ENCODE measurements at places on chromosomes 2 and 18.

GRCh38 chr2:69955029-69955428 lies 6.4 kb downstream of the ASPRV1 start:
- DNase-seq, result no peak

- no peak for DNase-seq
Measured at GRCh38 chr2:189783451-189783926, 650 bp downstream of the ORMDL1 start.

DNA sequence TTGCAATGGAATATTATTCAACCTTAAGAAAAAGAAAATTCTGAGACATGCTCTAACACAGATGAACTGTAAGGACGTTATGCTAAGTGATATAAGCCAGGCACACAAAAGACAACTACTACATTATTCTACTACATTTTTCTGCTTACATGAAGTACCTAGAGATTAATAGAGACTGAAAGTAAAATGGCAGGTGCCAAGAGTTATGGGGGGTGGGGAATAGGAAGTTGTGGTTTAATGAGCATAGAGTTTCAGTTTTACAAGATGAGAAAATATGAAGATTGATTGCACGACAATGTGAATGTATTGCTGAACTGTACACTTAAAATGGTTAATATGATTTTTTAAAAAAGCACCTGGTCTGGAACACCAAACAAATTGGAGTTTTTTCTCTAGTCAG lies 1231.6 kb upstream of the DDX18 start:
- no peak for DNase-seq

DNA sequence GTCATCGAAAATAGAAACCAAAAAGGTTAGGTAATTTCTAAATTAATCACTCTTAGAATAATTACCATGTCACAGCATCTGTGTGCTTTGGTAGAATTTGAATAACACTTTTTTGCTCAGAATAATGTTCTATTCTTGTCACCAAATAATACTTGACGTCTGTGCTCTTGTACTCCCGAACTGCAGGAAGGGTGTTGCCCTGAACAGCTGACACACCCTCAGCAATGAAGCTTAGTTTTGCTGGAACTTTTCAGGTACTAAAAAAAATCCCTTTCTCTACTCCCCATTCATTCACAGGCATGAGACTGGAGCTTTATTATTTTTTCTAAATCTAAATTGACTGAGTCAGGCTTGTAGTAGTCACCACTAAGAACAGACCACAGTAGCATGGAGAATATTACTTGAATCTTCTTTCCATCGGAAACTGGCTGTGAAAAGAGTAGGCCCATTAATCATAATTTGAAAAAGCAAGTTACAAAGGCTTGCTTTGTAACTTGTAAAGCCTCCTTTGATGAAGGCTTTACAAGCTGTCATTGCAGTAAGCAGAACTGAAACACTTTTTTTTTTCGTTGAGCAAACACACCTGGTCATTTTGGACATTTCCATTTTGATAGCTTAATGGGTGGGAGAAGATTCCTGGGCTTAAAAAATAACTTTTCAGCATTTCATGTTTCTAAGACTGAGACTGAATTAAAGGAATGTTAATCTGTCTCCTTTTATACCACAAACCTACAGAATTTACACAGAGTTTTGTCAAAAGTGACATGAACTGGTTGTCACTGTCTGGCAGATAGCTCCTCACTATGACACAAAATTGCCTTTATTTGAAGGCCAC lies 70.3 kb upstream of the PELI1 start:
- no peak for DNase-seq

DNA sequence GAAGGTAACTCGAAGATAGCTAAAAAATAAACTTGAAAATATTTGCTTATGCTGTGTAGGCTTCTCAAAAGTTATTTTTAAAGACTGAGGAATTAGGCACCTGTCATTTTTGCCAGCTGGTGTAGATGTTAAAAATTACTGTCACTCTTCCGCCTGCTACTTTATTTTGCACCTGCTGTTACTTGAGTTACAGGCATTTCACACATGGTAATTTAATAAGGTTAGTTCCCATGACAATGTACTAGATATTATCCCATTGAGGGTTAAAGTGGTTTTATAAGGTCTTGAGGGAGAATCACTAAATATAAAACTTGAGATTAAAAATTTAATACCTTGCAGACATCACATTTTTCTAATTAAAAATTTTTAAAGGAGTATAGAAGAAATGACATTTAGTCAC lies 26.6 kb downstream of the MYL1 start:
- DNase-seq, result no peak

DNA sequence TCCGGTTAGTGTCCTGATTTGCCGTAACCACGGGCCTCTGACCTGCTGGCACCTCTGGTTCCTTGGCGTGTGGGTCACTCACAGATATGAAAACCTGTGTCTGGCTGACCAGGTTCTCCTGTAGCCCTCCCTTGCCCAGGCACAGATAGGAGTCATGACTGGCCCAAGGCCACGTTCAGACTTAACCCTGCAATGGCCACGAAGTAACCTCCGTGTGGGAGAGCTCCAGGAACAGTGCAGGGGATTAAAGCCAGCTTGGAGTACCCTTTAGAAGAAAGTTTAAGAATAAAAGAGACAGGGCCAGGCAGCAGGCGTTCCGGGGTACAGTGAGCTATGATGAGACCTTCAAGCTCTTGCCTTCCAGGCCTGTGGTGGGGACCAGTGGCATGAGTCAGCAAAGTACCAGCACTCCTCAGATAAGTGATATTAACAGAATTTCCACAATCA lies 25.5 kb downstream of the CENPO start:
- DNase-seq, result no peak

Measured in stimulated activated CD8-positive, alpha-beta memory T cell treated with anti-CD3 and anti-CD28 coated beads, Interleukin-15, amount 100 ng/mL, for 4 hours (primary cell).